HTR-8/SVneo (cell line): ENCODE measurements at places on chromosomes 6 and 20.

DNA sequence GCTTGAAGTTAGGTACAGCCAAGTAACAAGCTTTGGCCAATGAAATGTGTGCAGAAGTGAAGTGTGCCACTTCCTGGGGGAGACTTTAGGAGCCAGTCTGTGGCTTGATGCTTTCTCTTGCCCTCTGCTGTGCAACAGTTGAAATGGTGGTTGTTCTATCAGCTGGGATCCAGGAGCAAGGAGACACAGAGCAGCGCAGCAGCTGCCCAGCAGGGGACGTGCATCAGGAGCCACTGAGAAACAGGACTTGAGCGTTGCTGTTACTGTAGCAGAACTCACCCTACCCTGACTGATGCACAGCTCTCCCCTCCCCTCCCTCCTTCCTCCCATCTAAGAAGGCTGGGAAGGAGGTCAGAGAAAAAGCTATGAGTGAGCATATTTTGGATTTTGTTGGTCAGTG is 18.9 kb upstream of the CCN5 start:
- no peak for DNase-seq

DNA sequence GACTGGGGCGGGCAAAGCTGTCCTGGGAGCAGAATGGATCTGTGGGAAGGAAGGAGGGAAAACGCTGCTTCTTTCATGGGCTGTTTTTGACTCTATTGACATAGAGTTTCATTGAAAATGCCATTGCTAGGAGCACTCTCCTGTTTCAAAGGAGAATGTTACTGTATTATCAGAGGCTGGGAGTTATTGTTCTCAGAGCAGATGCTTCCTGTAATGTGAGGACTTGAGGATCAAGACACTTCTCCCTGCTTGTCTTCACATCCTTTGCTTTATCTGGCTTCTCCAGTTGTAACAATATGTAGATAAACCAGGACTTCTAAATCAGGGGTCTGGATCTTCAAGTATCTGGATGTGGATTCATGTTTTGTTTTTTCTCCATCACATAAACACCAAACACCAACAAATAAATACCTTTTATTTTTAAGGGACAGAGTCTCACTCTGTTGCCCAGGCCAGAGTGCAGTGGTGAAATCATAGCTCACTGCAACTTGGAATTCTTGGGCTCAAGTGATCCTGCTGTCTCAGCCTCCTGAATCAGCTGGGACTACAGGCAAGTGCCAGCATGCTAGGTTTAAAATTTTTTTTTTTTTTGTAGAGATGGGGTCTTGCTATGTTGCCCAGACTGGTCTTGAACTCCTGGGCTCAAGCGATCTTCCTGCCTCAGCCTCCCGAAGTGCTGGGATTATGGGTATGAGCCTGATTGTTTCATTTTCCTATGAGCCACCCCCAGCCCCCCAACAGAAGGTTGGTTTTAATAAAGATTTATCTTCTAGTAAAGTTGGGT is 3.9 kb downstream of the CD109 start:
- DNase-seq, result no peak

DNA sequence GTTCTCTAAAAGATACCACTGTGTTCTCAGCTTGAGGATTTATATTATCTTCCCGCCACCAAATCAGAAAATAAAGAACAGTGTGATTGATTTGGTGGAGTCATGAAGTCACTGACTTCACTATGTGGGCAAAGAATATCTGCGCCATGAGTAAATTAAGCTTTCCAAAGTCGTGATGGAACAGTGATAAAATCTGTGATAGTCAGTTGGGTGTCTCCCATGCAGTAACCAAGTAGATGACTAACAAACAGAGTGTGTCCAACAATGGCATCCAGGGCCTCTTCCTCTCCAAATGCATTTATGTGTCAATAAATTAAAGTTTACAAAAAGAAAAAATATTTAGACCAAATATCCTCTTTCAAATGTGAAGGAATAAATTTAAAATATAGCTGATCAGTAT is 87.0 kb upstream of the DST start:
- no peak for DNase-seq

- no peak for DNase-seq
Measured at GRCh38 chr6:154112181-154112809, 73.3 kb downstream of the OPRM1 start.

- peak; percentile 69 for DNase-seq
Measured at GRCh38 chr6:108113557-108114519, 39.3 kb upstream of the OSTM1 start.

GRCh38 chr6:147909640-147910039 is 401.1 kb downstream of the SAMD5 start:
- DNase-seq, result no peak

GRCh38 chr6:113859349-113860180 is 2.4 kb downstream of the MARCKS start:
- no peak for DNase-seq

GRCh38 chr6:93468291-93468690 is 48.9 kb upstream of the EPHA7 start:
- no peak for DNase-seq

- no peak for DNase-seq
Measured at GRCh38 chr20:35742741-35743523, 872 bp upstream of the RBM39 start.

- DNase-seq, result no peak
Measured at GRCh38 chr6:143839196-143839595, 3.9 kb upstream of the LTV1 start.

DNA sequence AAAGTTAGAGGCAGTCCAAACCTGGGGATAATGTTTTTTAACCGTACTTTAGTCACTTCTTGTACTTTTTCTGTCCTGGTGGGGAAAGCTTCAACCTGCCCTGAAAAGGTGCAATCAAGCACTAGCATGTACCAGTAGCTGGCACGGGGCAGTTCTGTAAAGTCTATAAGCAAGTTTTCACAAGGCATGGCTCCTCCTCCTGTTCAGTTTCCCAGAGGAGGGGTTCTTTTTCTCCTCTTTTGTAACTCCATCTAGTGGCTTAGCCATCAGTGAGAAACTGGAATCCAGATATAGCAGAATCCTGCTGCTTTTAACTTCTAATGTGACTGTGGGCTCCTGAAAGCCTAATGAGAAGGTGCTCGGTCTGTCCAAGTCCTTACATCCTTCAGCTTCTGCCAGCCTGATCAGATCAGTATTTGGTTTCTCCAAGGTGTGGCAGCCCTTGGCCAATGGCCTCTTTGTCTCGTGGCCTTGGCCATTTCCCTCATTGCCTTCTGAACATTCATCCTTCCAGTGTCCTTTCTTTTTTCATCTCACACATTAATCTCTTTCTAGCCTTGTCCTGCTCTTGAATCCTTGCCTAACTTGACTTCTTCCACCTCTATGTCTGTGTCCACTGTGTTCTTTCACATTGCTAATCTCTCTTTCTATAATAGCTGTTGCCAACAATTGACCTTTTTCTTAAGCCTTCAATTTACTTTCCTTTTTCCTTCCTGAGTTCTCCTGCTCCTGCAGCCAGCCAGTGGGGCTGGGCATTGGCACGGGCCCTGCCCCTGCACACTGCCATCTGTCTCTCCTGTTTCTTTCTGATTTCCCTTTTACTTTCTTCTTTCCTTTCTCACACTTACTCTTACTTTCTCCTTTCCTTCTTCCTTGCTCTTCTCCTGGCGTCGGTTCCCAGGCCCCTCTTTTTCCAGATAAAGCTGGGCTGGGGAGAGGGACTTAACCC is 222.0 kb upstream of the SYNCRIP start:
- DNase-seq, result no peak

GRCh38 chr6:81859884-81860283 is 107.4 kb upstream of the TENT5A start:
- DNase-seq, result no peak

DNA sequence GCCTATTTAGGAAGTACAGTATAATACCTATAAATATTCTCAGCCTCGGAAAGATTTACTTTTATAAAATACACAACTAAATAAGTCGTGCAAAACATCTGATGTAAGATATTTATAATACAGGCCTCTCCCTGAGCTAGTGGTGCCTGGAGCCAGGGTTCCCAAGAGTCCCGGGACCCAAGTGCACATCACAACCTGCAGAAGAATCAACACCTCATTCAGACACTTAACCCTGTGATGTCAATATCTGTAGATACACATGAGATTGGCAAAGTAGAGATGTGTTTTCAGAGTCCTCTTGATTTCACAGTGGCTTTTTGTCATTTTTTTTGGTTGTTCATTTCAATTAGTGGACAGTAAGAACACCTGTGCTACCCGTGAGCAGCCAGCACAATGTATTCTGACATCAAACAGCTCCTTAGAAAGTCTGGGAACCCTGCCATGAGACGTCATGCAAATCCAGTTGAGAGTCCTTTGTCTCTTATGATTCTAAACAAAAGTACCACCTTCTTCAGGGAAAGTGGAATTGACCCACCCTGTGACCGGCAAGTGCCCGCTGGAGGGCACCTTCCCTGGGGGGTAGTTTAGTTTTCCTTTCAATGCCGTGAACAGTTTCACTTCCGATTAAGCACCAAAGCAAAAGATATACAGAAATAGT is 101.6 kb downstream of the DACT2 start:
- DNase-seq, result no peak

DNA sequence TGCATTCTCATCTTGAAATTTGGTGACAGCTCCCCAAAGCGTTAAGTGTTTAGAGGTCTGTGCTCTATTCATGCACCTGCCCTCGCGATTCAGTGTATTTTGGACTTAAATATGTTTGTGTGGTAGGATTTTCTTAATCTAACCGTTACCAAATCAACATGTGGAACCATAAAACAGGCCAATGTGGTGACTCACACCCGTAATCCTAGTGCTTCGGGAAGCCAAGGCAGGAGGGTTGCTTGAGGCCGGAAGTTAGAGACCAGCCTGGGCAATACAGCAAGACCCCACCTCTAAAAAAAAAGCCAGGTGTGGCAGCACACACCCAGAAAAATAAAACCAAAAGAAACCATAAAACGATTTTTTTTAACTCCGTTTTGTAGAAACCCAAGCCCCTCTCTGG is 31.5 kb downstream of the PYGB start:
- no peak for DNase-seq

GRCh38 chr6:107513214-107513613 is 23.3 kb downstream of the SOBP start:
- no peak for DNase-seq

DNA sequence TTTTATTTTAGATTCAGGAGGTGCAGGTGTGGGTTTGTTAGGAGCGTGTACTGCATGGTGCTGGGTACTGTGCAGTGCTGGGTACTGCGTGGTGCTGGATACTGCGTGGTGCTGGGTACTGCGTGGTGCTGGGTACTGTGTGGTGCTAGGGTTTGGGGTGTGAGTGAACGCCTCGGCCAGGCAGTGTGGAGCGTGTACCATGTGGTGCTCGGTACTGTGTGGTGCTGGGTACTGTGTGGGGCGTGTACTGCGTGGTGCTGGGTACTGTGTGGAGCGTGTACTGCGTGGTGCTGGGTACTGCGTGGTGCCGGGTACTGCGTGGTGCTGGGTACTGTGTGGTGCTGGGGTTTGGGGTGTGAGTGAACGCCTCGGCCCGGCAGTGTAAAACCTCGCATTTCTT is 62.9 kb downstream of the WDR27 start:
- DNase-seq, result no peak

DNA sequence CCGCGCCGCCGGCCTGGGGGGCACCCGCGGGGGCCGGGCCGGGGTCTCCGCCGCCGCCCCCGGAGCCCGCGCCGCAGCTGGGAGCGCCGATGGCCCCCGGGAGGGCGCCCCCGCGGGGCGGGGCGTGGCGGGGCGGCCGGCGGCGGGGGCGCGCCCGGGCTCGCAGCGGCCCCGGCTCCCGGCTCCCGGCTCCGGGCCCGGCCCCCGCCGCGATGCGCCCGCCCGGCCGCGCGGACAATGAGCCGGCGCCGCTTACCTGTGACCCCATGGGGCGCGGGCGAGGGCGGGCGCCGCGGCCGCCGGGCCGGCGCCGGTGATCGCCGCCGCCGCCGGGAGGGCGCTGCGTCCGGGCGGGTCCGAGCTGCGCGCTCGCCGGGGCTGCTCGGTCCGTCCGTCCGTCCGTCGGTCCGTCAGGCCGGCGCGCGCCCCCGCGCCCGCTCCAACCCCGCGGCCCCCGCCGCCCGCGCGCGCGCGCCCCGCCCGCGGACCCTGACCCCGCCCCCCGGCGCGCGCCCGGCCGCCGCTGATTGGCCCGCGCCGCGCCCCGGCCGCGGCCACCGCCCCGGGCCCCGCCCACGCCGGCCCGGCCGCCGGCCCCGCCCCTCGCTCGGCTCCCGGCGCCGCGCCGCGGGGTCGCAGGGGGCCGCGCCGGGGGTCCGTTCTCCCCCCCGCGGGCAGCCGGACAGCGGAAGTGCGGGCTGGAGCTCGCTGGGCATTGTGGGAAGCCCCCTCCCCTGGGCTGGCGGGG is at the start of gene ZBTB46:
TSS of gene ZBTB46 (minus strand) at position 424 of the 748 bp plus-strand sequence. CDS start 40,507 bp downstream, outside the sequence.
- DNase-seq, result peak; percentile 93

DNA sequence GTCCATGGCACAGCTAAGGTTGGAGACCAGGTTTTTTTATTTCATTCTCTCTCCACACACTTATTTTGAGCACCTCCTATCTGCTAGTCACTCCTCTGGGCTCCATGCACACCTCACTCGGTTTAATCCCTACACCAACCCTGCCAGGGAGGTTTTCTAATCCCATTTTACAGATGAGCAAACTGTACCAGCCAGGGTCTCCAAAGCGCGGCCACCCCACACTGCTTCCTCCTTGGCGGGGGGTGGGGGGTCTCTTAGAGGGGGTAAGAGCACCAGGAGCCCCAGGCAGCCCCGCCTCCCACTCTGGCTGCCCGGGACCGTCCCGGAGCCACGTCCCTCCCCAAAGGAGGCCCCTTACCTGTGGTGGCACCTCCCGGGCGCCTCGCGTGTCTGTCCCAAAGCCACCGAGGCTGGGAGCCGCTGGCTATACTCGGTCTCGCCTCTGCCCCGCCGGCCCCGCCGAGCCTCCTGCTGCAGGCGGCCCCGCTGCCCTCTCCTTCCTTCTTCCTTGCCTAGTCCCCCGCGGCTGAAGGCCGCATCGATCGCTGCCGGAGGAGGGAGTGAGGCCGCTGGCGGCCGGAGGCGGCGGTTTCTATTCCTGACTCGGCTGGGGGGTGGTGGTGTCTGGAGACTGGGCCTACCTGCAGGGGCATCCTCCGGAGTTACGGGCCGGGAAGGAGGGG is at the start of gene KCNS1:
TSS of gene KCNS1 (minus strand) at position 565 of the 683 bp plus-strand sequence. CDS start 1,891 bp downstream, outside the sequence.
- DNase-seq, result no peak

DNA sequence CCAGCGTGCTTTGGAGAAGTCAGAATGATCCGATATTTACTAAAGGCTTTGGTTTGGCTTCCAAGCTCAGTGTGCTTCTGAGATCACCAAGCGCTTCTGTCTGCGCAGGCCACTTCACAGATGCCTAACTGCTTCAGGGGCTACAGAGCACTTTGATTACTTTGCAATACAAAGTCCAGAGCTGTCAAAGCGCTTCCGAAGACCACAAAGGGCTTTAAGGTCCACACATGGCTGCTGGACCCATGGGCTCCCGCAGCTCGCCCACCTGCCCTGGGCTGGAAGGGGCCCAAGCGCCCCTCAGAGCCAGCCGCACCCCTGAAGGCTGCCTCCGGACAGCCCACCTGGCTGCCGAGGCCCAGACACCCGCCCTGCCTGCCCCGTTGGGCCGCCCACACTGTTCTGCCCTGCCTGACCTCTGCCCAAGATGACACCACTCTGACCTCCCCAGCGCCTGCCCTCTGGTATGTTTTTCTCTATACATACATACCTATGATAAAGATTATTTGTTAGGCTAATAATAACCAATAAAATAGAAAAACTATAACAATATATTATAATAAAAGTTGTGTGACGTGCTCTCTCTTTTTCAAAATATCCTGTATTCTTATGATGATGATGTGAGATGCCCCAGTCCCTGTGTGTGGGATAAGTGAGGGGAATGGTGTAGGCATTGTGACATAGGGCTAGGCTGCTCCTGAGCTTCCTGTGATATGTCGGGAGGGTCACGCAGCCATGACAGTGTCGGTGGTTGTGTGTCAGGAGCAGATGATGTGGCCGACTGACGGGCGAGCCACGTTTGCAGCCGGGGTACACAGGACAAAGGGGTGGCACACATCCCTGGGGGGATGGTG is 22.6 kb downstream of the DYNLT1 start:
- no peak for DNase-seq
